ENCODE measurements at places on chromosomes 16 and 17.

DNA sequence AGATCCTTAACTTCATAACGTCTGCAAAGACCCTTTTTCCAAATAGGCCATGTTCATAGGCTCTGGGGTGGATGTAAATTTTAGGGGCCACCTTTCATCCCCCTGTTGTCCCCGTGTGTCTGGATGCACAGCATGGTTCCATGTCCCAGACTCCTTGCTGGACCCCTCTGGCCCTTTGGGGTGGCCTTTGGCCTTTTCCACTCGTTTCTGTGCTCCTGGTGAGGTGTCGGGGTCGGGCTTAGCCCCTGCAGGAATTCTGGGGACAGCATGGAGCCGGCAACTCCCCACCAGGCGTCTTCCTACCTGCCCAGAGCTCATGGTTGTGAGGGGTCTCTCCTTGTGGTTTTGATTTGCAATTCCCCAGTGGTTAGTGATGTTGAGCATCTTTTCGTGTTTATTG, 183.5 kb downstream of the SEC14L1 start:
- no peak for DNase-seq

GRCh38 chr17:72946156-72946555, 146.3 kb downstream of the SLC39A11 start:
- no peak for DNase-seq

DNA sequence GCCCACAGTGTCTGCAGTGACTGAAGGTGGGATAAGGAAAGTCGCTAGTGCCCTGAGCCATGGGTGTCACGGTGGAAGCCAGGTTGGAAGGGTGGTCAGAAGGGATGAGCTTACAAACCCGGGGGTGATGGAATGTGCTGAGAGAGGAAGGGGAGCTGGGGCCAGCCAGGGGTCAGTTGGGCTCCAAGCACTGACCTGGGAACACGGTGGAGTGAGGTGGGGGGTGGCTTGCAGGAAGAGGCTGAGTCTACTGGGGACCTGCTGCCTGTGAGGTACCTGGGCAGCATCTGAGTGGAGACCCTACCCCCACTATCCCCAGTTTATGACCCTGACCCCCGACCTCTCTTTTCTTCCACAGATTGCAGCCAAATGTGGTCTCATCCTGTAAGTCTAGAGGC, 3.1 kb downstream of the TMEM92 start:
- no peak for DNase-seq

DNA sequence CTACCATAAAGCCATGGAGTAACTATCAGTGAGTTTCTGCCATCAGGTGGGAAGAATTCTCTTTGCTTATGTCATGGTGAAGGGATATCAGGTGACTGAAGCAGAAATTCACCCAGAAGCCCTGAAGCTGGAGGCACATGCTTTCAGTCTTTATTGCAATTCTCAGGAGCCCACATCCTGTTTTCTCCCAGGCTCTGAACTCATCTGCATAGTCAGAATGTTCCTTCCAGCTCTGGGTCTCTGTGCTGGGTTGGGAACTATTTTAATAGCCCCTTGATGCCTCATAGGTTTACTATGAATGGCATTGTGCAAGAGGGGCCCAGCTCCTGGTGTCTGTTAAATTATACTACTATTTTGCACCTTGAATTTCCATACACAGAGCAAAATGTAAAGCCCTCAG, 198.4 kb upstream of the SOX9 start:
- DNase-seq = no peak

DNA sequence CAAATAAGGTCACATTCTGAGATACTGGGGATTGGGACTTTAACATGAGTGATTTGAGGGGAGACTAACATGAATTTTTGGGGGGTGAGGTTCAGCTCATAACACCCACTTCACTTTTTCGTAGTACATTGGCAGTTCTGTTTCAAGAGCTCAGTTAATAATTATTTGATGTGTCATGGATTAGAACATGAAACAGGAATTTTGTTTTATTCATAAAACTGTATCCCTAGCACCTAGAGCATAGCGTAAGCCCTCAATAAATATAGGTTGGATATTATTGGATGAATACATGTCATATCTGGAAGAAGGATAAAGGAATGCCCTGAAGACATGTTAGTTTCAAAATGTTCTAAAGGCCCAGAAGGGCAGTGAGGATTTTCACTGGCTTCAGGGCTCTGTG, 119.8 kb downstream of the PRKCA start:
- DNase-seq = no peak
